ENCODE measurements at places on chromosomes 2 and 18. TPM values are rescaled to one million over a fixed set of nuclear protein-coding genes. Genes with fewer than 3 reads are reported as not detected.

DNA sequence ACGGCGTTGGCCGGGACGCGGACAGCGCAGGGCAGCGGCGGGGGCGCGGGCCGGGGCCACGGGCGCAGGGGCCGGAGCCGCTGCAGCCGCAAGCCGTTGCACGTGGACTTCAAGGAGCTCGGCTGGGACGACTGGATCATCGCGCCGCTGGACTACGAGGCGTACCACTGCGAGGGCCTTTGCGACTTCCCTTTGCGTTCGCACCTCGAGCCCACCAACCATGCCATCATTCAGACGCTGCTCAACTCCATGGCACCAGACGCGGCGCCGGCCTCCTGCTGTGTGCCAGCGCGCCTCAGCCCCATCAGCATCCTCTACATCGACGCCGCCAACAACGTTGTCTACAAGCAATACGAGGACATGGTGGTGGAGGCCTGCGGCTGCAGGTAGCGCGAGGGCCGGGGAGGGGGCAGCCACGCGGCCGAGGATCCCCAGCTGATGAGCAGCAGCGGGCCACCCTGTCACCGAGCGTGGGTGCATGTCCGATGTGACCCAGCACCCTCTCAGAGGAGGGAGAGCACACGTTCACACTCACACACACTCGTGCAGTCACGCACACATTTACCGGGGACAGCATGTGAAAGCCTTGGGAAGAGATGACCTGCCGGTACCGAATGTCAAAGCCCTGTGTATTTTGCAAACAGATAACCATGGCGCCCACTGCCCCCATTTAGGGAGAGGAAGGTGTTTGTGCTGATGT, 4.2 kb downstream of the GDF7 start:
- H3K27ac ChIP-seq: no peak overlapping the region
- H3K4me3 ChIP-seq: no peak overlapping the region
- H3K27me3 ChIP-seq: no peaks in the 10 kb centered on the region
- 0 out of 2 replicates have a peak, but pooled peaks cover 5% of the 10 kb centered on the region for H3K4me1 ChIP-seq
- no peak for DNase-seq
- H3K36me3 ChIP-seq: no peaks in the 10 kb centered on the region

GRCh38 chr2:231940795-231941194, 14.6 kb upstream of the NPPC start:
- H3K27ac ChIP-seq: no peak overlapping the region
- DNase-seq: no peak
- H3K27me3 ChIP-seq: no peaks in the 10 kb centered on the region
- H3K36me3 ChIP-seq: no peaks in the 10 kb centered on the region
- H3K4me3 ChIP-seq: no peak overlapping the region
- H3K4me1 ChIP-seq: no peaks in the 10 kb centered on the region

- no peaks in the 10 kb centered on the region for H3K27me3 ChIP-seq
- no peaks in the 10 kb centered on the region for H3K36me3 ChIP-seq
- H3K27ac ChIP-seq: no peak overlapping the region
- H3K4me1 ChIP-seq: 0 out of 2 replicates have a peak, but pooled peaks cover 5% of the 10 kb centered on the region
- H3K4me3 ChIP-seq: no peak overlapping the region
Observed at GRCh38 chr2:174025271-174026121, 60.3 kb upstream of the SP3 start.

GPR75 gene
- 1.8 TPM for total RNA-seq

PIEZO2 gene
- not detected for total RNA-seq
